Esophagus squamous epithelium (tissue), 5 donors: ENCODE measurements at places on chromosomes 16 and 17.

DNA sequence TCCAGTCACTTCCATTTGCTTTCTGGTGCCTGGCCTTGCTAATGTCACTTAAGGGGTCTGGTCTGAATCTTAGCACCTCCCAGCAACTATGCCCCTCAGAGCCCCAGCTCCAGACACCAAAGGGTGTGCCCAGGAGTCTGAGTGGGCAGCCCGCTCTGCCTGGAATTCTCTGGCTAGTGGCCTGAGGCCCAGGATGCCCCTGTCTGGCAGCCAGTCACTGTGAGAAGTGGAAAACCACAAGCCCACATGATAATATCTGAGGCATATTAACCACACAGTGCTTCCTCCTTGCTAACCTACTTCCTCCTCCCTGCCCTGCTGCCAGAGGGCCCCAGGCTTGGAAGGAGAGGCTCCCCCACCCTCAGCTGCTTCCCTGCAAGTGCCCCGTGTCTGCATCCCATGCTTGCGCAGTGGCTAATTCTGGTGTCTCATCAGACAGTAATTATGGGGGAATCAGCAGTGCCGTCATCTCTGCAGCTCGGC is 14.0 kb downstream of the SRCIN1 start:
- DNase-seq = no peak

DNA sequence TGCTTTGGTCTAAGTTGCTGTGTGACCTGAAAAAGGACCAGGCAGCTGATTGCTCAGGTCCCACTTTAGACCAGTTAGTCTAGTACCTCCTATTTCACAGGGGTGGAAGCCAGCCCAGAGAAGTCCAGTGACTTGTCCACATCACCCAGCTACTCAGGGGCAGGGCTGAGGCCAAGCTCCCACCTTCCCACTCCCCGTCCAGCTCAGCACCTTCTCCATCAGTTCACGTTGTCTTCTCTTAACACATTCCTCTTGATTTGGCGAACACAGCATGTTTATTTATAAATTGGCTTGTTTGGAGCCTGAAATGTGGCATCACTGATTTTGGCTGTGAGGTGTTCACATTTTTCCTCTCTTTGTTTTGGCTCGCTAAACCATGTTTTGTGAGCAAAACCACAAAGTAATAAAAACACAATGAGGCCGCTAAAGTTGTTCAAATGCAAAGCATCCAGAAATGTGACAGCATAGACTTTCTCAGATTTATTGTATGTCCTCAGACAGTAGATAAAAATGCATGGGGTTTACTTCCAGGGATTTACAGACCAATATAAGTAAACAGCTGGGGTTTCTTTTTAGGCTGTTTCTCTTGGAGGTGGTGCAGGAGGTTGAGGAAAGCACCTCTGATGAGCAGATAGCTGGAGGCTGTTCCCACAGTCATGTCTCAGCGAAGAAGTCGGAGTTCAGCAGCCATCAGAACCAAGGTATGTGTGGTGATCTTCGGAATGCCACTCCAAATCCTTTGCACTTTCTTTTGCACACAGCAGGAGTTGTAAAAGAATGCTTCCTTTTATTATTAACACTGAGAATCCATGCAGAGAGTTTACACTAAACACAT is 88.4 kb downstream of the PLXDC1 start:
- no peak for DNase-seq

DNA sequence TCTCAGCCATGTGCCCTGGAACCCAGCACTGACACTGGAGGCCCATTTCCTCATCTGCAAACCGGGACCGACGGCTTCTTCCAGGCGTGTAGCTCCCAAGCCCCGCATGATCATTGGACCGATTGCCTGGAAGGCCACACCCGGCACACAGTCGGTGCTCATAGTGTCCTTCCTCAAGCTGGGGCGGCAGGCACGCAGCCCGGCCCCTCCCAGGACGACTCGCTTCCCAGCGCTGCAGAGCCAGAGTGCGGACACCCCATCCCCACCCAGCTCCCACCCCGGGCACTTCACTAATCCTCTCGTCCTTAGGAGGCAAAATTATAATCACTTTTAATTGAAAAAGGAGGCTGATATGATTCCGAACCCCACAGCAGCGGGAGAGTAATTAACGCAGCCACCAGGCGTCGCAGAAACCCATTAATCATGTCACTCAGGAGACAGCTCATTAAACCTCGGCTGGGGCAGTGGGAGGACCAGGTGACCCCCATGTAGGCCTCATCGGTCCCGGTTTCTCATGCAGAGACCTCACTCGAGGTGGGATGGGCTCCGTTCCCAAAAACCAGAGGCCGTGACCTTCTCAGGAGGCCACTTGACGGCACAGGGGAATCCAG is 33.1 kb downstream of the ZNF469 start:
- no peak for DNase-seq

GRCh38 chr16:25073854-25074253 is 37.7 kb upstream of the LCMT1 start:
- DNase-seq = no peak
